ENCODE measurements at places on chromosomes 3 and 15. TPM values are rescaled to one million over a fixed set of nuclear protein-coding genes. Genes with fewer than 3 reads are reported as not detected.
A peak's percentile ranks its signal among the peaks of the same experiment; 100 is the strongest.

The SLC12A1 gene
- total RNA-seq, result not detected

The LCTL gene
- not detected for total RNA-seq

- DNase-seq, result no peak
These were observed 448.8 kb downstream of the GRM7 start for GRCh38 chr3:7309641-7310102.

DNA sequence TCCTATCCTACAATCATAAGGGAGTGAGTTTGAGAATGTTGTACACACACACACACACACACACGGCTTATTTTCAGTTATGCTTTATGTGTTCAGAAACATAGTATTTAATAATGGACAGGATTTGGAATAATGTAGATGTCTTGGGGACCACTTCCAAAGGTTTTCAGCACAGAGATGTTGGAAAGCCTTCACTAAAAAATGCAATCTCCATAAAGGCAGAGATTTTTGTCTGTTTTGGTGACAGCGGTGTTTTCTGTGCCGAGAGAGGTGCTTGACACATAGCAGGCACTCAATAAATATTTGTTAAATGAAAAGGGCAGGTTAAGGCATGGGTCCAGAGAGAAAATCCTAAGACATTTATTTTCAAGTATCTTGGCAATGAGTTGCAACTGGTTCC lies 428.2 kb upstream of the RGMA start:
- DNase-seq, result no peak

DNA sequence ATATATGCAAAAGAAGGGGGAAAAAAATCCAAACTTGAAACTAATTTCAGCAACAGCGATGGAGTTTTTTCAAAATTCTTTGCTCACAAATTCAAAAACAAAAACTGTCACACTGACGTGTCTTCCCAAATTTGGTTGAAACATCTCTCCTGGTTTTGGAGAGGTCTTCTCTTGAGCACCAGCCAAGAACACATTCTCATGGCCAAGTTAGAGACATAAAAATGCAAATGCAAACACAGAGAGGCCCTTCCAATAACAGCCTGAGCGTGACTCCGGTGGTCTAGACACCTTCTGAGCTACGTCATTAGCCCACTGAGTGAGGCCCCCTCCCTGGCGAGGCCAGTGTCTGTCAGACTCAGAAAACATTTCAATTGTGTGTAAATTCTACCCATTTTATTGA lies 436.0 kb upstream of the PROK2 start:
- DNase-seq, result no peak

DNA sequence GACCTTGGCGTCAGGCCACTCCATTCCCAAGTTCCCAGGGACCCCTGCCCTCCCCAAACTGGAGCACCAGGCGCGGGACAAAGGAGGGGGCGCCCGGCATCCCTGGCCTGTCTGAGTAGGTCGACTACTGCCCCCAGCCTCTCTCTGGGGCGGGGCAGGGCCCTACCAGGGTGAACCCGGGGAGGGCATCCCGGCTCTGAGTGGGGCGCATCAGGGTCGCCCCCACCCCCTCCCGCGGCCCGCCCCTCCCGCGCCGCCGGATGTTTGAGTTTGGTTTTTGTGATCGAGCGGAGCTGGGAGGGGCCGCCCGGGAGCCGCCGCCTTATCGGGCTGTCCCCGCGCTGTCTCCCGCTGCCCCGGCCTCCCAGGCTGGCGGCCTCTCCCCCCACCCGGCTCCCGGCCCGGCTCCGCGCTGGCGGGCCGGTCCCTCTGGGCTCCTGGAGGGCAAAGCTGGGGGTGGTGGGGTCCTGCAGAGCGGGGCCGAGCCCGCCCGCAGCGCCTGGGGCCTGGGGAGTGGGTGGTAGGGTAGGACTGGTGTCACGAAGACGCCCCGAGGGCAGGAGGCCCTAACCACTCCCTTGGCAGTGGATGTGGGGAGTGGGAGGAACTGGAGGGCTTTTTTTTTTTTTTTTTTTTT lies 47.2 kb upstream of the SMAD6 start:
- DNase-seq, result peak; percentile 30

- no peak for DNase-seq
These were observed 231.0 kb upstream of the ATP11B start for GRCh38 chr3:182562274-182562673.

DNA sequence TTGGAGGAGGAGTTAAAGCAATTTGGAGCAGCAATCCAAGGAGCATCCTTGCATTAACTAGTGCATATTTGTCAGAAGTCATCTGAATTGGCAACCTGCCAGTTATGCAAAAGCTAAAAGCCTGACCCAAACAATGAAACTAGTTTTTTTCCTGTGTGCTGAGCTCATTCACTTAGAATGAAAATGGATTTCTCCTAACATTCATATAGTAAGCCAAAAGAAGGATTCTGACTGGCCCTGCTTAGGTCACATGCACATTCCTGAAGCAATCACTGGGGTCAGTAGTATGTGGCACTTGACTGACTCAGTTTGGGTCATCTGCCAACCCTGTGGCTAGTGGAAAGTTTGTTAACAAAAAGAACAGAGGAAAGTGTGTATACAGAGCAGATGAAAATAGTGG lies 30.5 kb downstream of the OXSM start:
- no peak for DNase-seq

DNA sequence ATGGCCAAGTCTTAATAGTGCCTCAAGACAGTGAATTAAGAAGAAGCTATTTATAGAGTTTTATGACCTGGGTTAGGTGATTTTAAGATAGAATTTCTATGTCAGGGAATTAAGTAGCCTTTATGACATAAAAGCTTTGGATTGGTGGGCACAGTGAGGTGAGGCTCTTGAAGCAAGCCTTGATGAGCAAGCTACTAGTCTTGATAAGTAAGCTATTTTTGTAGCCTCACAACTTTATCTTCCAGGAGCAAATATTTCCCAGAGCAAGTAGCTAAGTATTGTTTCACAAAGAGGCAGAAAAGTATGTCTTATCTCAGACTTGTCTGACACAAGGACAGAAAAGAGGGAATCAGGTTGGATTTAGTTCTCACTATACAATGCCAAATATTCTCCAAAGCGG lies 491.7 kb upstream of the RASGRP1 start:
- DNase-seq, result no peak
